ENCODE measurements at places on chromosomes 1 and 21.

GRCh38 chr1:9384751-9385245 is 92.1 kb downstream of the SPSB1 start:
- DNase-seq, result no peak

DNA sequence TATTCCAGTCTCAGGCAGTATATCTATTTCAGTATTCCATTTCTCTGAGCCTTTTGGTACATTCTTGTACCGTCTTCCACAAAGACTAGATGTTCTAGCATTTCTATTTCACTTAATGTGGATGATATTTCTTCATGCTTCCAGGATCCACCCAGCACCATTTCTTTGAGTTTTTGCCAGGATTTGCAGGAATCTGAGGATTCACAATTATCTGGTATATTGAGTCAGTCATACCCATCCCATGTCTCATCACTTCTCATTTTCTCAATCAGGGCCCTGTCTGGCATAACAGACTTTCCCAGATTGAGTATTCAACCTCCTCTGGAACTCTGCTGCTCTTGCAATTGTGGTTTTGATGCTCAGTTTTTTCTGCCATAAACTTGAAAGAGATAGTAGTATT is 20.9 kb upstream of the COL11A1 start:
- no peak for DNase-seq

DNA sequence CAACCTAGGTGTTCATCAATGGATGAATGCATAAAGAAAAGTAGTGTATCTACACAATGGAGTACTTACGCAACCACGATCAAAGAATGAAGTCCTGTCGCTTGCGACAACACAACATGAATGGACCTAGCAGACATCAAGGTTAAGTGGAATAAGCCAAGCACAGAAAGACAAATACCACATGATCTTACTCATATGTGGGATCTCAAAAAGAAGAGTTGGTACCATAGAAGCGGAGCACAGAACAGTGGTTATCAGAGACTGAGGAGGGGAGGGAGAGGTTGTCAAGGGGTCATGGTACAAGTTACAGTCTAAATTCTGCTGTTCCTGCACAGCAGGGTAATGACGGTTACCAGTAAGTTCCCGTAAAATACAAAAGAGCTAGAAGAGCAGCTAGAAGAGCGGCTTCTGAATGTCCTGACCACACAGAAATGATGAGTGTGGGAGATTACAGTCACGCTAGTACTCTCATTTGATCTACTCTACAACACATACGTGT is 36.7 kb downstream of the NPHP4 start:
- no peak for DNase-seq

DNA sequence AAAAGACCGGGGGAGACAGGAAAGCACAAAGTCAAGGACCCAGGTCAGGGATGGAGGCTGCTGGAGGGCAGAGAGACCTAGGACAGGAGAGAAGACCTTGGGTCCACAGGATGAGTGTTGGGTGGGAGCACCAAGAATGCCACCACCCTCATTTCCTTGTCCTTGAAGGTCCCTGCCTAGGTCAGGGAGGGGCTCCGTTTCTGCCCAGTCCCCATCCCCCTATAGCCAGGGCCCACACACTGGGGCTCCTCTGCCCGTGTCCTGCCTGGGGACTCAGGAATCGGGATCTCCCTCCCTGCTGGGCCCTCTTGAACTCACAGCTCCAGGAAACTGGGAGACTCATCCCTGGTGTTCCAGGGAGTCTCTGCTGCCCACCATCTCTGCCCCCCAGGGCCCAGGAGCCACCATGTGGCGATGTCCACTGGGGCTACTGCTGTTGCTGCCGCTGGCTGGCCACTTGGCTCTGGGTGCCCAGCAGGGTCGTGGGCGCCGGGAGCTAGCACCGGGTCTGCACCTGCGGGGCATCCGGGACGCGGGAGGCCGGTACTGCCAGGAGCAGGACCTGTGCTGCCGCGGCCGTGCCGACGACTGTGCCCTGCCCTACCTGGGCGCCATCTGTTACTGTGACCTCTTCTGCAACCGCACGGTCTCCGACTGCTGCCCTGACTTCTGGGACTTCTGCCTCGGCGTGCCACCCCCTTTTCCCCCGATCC is 584 bp downstream of the TINAGL1 start:
- DNase-seq, result no peak

DNA sequence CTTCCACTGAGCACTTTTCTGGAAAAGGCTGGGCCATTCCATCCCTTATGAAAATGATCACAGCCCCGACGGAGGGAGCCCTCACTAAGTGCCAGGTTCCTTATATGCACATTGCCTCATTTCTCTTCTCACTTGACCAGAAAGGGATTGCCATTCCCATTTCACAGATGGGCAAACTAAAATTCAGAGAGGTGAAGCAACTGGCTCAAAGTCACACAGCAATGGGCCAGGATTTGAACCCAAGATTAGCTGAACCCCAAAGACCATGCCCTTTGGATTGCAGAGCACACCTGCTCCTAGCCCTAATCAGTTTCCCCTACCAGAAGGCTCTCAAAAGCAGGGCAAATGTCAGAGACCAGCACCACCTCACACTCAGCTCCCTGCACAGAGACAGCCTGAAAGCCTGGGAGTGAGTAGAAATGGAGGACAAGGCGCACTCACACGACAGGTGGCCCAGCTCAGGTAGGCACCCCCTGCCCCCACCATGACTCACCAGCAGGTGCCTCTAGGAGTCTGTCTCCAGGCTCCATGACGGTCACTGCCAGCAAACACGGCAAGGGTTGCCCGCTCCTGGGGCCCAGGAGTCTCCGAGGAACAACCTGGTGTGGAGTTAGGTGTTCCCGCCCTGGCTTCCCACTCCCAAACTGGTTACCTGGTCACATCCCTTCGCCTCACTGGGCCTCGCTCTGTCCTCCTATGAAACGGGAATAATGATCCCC is 21.7 kb downstream of the SDC3 start:
- no peak for DNase-seq

GRCh38 chr1:214215583-214215982 is 65.4 kb upstream of the SMYD2 start:
- no peak for DNase-seq

DNA sequence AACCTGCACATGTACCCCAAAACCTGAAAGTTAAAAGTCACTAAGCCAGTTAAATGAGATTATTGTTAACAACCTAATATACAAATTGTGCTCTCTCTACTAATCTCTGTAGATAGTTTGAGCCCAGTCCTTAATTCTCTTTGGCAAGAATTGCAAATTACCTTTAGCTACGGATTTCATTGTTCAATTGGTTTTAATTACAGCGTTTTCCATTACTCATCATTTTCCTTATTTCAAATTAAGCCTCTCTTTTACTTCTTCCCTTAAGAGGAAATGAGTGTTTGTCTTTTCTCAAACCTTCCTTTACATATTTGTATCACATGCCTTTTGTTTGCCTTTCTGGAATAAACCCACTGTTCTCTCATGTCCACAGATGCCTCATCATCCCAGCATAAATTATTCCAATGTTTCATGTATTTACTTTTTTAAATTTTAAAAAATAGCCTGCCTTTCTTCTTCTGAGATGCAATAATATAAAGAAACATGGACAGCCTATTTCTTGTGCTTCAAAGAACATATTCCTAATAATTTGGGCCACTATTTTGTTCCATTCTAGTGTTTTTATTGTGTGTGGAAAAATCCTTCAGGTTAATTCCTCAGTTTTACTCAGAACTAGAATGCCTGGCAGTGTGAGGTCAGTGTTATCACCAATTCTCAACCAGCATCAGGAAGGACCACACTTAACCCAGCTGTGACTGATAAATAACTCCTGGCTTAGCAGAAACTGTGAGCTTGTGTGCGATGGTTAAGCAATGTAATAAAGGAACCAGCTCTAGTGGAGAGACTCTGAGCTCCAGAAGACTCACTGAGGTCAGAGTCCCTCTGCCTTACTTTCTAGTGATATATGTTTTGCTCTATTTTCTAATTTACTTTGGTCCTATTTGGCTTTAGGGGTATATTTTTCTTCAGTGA is 600.5 kb downstream of the LTN1 start:
- DNase-seq, result no peak

DNA sequence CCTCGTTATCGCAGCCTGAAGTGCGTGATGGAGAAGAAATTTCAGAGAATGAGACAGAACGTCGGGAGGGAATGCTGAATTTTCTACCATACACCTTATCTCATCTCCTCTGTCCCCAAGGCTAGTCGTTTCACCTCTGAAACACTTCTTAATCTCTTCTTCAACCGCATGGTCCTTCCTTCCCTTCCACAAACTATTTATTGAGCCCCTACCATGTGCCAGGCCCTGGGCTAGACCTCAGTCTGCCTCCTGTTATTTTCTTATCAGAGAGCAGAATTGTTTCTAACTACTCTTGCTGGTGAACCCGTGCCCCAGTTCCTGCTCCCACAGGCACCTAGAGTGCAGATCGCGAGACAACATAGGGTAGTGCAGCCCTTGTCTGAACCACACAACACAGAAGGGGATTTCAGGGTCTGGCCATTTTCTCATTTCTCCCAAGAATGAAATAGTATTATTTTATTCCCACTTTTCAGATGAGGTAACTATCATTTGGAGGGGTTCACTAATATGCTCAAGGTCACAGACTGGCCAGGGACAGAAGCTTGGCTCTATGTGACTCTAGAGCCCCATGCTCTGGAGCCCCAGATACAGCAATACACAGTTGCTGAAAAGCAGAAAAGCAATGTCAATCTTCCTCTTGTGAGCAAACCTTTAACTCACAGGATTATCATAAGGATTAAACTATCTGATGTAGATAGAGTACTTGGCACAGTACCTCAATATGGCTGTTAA is 598 bp upstream of the ADIPOR1 start:
- DNase-seq, result no peak

- no peak for DNase-seq
These were observed 138.7 kb upstream of the IRF2BP2 start for GRCh38 chr1:234748713-234749112.

GRCh38 chr21:44867464-44867863 is 6.0 kb downstream of the PTTG1IP start:
- DNase-seq, result no peak

DNA sequence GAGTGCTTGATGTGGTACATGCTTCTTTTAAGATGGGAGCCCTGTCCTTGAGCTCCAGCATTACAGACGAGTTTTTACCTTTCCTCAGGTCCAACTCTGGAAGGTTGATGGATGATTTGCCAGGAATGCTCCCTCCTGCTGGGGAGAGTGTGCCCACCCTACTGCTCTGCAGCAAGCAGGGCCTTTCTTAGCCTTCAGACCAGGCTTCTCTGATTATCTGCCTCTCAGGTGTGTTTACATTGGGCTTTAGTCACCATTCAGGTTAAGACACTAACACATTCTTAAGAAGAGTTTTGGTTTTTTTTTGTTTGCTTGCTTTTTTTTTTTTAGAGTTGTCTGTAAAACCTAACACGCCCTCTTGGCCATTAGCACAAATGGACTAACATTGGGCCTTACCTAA is 301.8 kb downstream of the KCNT2 start:
- DNase-seq, result no peak

DNA sequence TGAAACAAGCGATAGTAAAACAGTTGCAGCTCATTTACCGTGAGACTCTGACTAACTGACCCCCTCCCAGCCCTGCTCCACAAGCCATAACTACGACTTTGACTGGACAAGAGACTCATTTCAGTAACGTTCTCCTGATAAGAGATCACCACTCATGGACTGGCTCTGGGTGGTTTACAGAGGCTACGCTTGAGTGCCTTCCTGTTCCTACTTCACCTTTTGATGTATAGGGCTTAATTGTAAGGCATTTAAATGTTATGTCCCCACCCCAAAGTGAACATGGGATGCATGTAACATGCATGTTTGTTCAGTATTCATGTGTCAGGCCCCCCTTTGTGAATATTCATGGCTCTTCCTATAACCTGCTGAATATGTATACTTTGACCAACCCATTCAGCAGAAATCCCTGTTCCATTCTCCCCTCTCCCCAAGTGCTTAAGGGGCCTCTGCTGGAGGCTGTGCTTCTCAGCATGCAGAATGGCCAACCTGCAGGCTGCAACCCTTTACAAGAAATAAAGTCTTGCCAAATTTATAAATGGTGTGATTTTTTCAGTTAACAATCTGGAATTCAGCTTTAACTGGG is 50.7 kb upstream of the SPOCD1 start:
- DNase-seq, result no peak

GRCh38 chr1:57013522-57013921 is 47.7 kb upstream of the C8B start:
- DNase-seq, result no peak

DNA sequence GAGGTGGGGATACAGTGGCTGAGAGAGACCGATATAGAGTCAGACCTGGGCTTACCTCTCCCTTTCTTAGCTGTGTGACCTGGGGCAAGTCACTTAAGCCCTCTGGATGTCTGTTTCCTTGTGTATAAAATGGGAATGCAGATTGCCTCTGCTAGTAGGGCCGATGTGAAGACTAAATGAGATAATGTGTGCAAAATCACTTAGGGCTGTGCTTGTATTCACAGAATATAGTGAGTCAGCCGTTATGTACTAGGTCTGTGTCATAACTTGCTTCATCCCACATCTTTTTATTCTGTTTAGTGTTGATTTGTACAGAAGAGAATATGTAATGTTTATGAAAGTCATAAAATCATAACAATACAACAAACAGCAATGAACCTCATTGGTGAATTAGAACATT is 56.0 kb downstream of the PTPRU start:
- no peak for DNase-seq

- no peak for DNase-seq
These were observed 1.1 kb upstream of the CACYBP start for GRCh38 chr1:174998569-174999215.

GRCh38 chr1:97903626-97904025 is 17.2 kb downstream of the DPYD start:
- no peak for DNase-seq

GRCh38 chr1:162018418-162018817 is 5.3 kb downstream of the OLFML2B start:
- no peak for DNase-seq

- no peak for DNase-seq
These were observed 486.9 kb upstream of the NCAM2 start for GRCh38 chr21:20511216-20511880.

GRCh38 chr1:223859058-223859457 is 13.3 kb upstream of the TP53BP2 start:
- DNase-seq, result no peak

- no peak for DNase-seq
These were observed 911 bp downstream of the LMO4 start for GRCh38 chr1:87329526-87330056.

- DNase-seq, result no peak
These were observed 9.6 kb downstream of the UBE2J2 start for GRCh38 chr1:1264026-1264425.

GRCh38 chr1:244011271-244011670 is 39.8 kb upstream of the ZBTB18 start:
- no peak for DNase-seq

DNA sequence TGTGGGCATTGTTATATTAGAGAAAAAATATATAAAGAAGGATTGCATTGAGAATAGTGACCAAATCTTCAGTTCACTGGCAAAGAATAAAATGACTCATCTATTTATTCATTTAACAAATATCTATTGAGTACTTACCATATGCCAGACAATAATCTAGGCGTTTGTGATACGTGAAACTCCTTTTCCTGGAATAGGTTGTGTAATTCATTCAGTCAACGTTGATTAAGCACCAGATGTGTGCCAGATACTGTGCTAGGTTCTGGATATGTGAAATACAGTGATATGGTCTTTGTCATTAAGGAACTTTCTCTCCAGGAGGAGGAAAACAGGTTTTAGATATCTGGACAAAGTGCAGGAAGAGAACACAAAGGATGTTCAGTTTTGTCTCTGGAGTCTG is 344.5 kb downstream of the RWDD3 start:
- DNase-seq, result no peak

All from activated naive CD4-positive, alpha-beta T cell treated with anti-CD3 and anti-CD28 coated beads, Interleukin-2, amount 50 U/mL, for 72 hours (primary cell).